ENCODE measurements at places on chromosomes 12 and 14.

DNA sequence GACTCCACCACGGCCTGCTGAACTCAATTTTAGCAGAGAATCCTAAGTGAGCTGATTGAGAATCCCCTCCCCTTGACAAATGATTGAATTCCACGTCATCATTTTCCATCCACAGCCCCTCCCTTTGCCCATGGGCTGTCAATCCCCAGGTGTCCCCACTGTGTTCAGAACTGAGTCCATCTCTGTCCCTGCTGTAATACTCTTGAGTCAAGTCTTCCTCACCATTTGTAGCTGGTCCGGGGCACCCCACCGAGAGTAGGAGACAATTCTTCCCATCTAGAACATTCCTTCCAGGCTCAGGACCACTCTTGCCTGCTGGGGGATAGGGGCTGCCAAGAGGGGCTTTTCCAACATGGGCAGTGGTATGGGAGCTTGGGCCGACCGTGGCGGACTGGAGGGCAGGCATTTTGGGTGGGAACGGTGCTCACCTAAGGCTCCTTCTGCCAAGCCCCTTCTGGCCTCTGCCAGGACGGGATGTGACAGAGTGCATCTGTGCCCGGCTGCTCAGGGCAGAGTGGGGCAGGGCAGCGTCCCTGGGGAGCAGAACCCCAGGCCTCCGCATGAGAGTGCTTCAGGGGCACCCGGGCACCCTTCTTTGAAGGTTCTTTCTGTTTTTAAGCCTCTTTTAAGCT lies 218.1 kb upstream of the RTL1 start:
- no peaks in the 10 kb centered on the region for H3K36me3 ChIP-seq
- no peak for DNase-seq
- H3K27ac ChIP-seq: no peak overlapping the region

GRCh38 chr12:84572196-84572595 lies 340.4 kb downstream of the SLC6A15 start:
- no peaks in the 10 kb centered on the region for H3K4me1 ChIP-seq
- H3K27me3 ChIP-seq: no peaks in the 10 kb centered on the region
- no peak for DNase-seq
- no peaks in the 10 kb centered on the region for H3K36me3 ChIP-seq
- H3K27ac ChIP-seq: no peak overlapping the region
- no peak overlapping the region for H3K4me3 ChIP-seq

- H3K27me3 ChIP-seq: no peaks in the 10 kb centered on the region
- H3K4me3 ChIP-seq: no peak overlapping the region
- no peaks in the 10 kb centered on the region for H3K36me3 ChIP-seq
- no peak overlapping the region for H3K27ac ChIP-seq
- DNase-seq: no peak
Observed at GRCh38 chr14:50573862-50574261, 13.9 kb downstream of the ATL1 start.

- H3K36me3 ChIP-seq: peaks cover 5% of the 10 kb centered on the region
- no peak for DNase-seq
- H3K4me3 ChIP-seq: no peak overlapping the region
- H3K27ac ChIP-seq: no peak overlapping the region
- H3K27me3 ChIP-seq: no peaks in the 10 kb centered on the region
Observed at GRCh38 chr12:32366714-32367113, 32.6 kb upstream of the FGD4 start.

GRCh38 chr12:106309671-106310505 lies 7.4 kb downstream of the TCP11L2 start:
- peak; percentile 86 for DNase-seq
- H3K36me3 ChIP-seq: no peaks in the 10 kb centered on the region
- no peak overlapping the region for H3K4me3 ChIP-seq
- peaks cover 12% of the 10 kb centered on the region for H3K4me1 ChIP-seq

DNA sequence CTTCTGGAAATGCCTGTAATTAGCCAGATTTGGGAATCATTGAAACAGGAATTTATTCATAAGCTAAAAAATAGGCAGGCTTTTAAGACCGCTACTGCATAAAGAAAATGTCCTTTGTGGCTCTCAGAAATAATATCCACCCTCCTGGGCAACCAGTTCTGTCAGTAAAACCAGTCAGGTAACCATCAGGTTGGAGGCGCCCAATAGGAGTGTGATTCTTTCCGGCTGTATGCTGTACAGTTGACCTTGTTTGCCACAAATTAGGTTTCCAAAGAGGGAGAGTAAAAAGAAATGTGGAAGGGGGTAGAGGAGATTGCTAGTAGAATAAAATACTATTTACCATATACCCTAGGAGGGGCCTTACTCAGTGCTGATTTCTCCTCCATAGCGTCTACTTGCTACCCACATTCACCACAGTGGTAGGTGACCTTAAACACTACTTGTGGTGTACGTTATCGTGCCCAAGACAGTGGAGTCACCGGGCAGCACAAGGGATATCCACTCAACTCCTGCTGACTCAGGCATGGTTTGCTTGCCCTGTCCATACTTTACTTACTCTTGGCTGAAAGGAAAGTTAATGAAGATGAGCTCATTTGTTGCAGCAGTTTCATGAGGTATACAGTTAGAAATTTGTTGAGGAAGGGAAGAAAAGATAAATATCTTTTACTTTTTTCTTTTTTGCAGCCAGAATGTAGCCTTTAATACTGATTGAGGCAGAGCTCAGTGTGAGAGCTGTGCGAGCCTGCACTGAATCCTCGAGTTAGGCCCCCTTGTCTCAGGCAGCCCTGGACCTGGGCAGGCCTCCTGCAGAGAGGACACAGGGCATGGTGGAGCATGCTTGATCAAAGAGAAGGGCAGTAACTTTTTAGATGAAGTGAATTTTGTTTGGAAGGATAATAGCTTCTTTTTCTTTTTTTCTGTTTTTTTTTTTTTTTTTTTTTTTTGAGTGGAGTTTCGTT lies 76.7 kb downstream of the DIP2B start:
- peak; percentile 84 for DNase-seq
- no peaks in the 10 kb centered on the region for H3K36me3 ChIP-seq
- no peaks in the 10 kb centered on the region for H3K27me3 ChIP-seq
- no peak overlapping the region for H3K4me3 ChIP-seq
- peak overlapping the region; percentile 83 for H3K27ac ChIP-seq

GRCh38 chr14:33996462-33996861 lies 45.6 kb upstream of the EGLN3 start:
- no peak for DNase-seq
- no peak overlapping the region for H3K4me3 ChIP-seq
- no peaks in the 10 kb centered on the region for H3K36me3 ChIP-seq
- no peak overlapping the region for H3K27ac ChIP-seq

DNA sequence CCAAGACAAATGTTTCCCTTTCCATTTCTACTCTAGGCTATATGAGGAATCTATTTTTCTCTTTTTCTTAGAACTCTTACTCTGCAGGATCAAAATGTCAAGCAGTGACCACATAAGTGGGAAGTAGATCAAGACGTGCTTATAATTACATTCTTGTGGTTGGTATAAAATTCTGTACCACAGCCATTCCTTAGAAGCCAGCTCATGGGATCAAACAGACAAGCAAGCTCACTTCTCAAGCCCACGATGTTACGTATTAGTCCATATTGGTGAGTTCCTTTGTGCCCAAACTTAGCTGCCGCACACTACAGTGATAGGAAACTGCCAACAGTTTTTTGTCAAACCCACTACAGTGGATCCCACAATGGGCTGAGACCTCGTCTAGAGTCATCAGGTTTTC lies 53.4 kb downstream of the IFNG start:
- H3K36me3 ChIP-seq: no peaks in the 10 kb centered on the region
- H3K27me3 ChIP-seq: peaks cover 30% of the 10 kb centered on the region
- DNase-seq: peak; percentile 36
- no peak overlapping the region for H3K4me3 ChIP-seq

- DNase-seq: no peak
- H3K4me1 ChIP-seq: peaks cover 13% of the 10 kb centered on the region
- H3K36me3 ChIP-seq: no peaks in the 10 kb centered on the region
- no peaks in the 10 kb centered on the region for H3K27me3 ChIP-seq
- H3K4me3 ChIP-seq: no peak overlapping the region
- no peak overlapping the region for H3K27ac ChIP-seq
Observed at GRCh38 chr14:95267306-95267705, 52.4 kb downstream of the CLMN start.

DNA sequence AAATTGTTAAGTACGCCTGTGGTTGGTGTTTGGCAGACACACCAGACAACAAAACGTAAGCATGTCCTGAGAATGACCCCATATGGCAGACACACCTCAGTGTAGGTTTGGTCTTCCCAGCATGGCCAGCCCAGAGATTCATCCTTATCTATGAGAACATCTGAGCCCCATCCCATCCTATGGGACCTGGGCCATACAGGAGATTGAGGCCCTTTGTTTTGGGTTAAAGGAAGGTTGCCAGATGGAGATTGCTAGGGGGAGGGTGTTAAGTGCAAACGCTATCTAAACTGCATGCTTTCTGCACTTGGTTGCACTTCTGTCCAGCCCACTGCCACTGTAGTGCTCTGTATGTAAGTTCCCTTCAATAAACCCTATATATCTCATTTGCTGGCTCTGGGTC lies 4.1 kb upstream of the PCNX4 start:
- H3K4me1 ChIP-seq: no peaks in the 10 kb centered on the region
- H3K4me3 ChIP-seq: no peak overlapping the region
- DNase-seq: no peak

DNA sequence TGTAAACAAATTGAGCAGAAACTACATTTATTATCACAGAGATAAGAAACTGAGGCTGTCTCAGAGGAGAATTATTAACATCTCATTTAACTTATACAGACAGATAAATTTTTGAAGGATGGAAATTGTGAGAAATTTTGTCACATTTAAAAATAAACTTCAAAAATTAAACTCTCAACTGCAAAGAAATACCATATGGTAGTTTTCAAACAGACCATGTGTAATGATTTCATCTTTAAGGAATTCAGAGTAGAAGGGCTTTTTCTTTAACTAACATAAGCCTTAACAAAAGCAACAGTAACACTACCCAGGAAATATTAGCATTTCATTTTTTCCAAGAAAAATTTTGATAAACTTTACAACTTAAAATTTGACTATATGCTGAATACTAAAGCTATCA lies 26.6 kb downstream of the NUP37 start:
- no peaks in the 10 kb centered on the region for H3K27me3 ChIP-seq
- H3K27ac ChIP-seq: peak overlapping the region; percentile 41
- H3K36me3 ChIP-seq: peaks cover 4% of the 10 kb centered on the region

- no peak overlapping the region for H3K4me3 ChIP-seq
- H3K27ac ChIP-seq: no peak overlapping the region
- no peaks in the 10 kb centered on the region for H3K36me3 ChIP-seq
- no peaks in the 10 kb centered on the region for H3K27me3 ChIP-seq
- no peaks in the 10 kb centered on the region for H3K4me1 ChIP-seq
Observed at GRCh38 chr14:103616635-103617300, 12.2 kb upstream of the KLC1 start.

DNA sequence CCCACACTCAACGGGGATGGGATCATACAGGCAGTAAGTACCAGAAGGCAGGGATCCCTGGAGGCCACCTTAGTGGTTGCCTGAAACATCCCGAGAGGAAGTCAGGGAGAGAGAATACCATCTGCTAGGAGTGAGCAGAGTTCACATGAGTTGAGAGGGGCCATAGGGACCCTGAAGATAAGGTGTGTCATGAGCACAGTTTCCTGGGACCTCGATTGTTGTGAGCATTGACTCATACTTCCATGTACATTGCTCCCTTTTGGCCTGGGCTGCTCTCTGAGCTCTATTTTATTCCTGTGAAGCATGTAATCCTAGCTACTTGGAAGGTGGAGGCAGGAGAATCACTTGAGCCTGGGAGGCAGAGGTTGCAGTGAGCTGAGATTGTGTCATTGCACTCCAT lies 120.5 kb downstream of the TBC1D30 start:
- H3K27me3 ChIP-seq: peaks cover 31% of the 10 kb centered on the region
- no peak overlapping the region for H3K27ac ChIP-seq
- no peak overlapping the region for H3K4me3 ChIP-seq
- H3K36me3 ChIP-seq: no peaks in the 10 kb centered on the region

DNA sequence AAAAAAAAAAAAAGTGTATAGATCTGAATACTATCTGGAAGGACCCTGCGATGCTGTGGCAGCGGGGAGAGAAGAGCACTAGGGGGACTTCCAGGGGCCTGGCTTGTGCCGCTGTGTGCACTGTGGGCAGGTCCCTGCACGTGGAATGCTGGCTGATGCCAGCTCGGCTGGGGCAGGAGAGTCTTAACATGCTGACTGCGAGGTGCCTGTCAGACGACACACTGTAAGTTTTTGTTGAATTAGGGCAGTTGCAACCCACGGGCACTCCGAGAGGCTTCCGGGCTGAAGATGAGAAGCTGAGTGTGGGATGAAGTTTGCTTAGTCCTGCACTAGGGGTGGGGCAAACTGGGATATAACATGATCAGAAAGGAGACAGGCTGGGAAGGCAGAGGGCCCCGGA lies 10.7 kb downstream of the GLT1D1 start:
- H3K36me3 ChIP-seq: no peaks in the 10 kb centered on the region
- DNase-seq: no peak
- H3K4me3 ChIP-seq: no peak overlapping the region

DNA sequence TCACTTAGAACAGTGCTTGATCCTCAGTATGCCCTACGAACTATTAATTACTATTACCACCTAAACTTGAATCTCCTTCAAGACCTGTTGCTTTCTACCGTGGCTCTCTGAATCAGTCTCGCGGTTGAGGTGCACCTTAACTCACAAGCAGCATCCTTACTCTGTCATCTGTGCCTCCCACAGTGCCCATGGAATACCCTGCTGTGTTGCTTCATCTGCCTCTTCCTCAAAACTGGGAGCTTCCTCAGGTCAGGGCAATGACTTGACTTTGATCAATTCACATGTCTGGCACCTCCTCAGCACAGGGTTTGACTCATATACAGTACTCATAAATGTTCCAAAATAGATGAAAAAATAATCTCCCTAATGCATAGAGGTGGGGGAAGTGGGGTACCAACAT lies 305.9 kb downstream of the NUAK1 start:
- no peak overlapping the region for H3K27ac ChIP-seq
- H3K27me3 ChIP-seq: no peaks in the 10 kb centered on the region
- H3K36me3 ChIP-seq: no peaks in the 10 kb centered on the region

DNA sequence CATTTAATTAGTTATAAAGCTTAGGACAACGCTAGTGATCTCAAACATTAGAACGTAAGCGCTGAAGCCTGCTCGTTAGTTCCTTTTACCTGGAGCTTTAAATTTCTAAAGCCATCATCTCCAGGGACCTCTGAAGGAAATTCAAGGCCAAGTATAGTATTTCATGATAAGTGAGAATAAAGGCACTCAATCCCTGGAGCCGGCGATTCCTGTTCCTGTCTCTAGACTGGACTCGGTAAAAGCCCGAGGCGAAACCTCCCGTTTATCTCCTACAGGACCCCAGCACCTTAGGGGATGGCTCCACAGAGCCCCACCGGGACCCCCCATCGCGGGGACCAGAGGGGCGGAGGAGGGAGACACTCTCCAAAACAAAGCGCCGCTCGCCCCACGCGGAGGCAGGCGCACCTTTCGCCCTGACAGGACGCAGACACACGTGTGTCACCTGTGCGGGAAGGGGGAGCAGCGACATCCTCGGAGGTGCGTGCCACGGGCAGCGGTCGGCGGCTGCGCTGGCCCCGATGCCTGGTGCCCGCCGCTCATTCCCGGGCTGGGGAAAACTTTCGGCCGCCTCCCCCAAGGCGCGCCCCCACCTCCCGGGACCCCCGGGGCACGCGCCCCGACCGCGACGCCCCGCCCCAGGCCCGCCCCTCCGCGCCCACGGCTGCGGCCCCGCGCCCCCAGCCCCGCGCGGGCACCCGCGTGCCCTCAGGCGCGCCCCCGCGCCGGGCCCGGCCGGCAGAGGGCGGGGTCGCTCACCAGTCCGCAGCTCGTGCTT lies 678 bp downstream of the RPS6KA5 start:
- H3K27me3 ChIP-seq: peaks cover 10% of the 10 kb centered on the region
- H3K4me1 ChIP-seq: peaks cover 8% of the 10 kb centered on the region
- H3K27ac ChIP-seq: peak overlapping the region; percentile 76
- H3K4me3 ChIP-seq: peak overlapping the region; percentile 87
- H3K36me3 ChIP-seq: no peaks in the 10 kb centered on the region

GRCh38 chr14:71250791-71251190 lies 343.5 kb downstream of the PCNX1 start:
- no peak overlapping the region for H3K27ac ChIP-seq
- H3K4me1 ChIP-seq: peaks cover 22% of the 10 kb centered on the region
- peak; percentile 83 for DNase-seq
- no peak overlapping the region for H3K4me3 ChIP-seq
- no peaks in the 10 kb centered on the region for H3K36me3 ChIP-seq
